ENCODE measurements at places on chromosomes 3 and 15.

GRCh38 chr15:39744334-39745103 lies 38.1 kb downstream of the FSIP1 start:
- DNase-seq = no peak

DNA sequence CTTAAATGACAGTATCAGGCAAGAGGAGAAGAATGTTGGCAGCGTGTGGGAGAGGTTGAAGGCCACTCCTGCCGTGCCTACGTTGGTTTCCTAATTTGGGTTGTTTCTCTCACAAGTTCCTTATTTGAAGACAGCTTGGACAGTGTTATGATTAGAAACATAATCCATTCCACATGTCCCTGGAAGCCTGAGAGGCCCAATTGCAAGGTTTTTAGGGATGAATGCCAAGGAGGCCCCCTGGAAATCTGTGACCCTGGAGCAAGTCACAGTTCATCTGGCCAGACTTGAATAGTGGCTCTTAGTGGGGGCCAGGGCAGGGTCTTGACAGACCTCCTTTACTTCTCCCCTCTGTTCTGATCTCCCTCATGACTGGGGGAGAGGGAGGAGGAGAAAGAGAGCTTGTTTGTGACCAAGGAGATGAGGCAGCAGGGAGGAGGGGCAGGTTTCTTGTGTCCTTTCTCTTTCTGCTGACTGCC lies 584.4 kb upstream of the TBL1XR1 start:
- DNase-seq = no peak

- DNase-seq = no peak
Measured at GRCh38 chr3:41369838-41370237, 170.5 kb downstream of the CTNNB1 start.

GRCh38 chr3:146138902-146139301 lies 22.1 kb downstream of the PLOD2 start:
- DNase-seq = no peak

DNA sequence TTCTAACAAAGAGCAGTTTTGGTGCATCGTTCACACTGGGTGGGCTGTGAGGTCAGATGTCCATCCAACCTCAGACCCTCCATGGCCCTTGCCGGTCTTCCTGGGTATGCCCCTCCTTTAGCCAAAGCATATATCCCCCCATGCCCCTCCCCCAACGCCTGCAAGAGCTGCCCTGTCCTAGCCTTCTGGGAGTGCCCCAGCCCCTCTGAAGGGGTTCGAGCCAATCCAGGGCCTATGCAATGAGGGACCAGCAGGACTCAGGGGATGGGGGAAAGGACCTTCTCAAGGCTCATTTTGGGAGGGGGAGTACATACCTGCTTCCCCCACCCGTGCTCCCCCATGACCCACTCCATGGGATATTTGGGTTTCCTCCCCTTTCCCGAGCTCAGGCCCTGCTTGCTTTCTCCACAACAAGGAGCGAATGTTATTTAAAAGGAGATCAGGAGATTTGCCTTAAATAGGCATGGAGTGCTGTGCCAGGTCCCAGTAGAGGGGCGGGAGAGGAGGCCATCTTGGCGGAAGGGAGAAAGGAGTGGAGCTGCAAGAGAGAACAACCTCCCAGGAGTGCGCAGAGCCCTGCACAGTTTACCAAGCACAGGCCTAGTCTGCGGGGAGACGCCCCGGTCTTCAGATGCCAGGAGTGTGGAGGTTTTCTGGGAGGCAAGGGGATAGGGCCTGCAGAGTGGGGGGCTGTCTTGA lies 18.2 kb downstream of the PIF1 start:
- DNase-seq = no peak

GRCh38 chr3:43046583-43046982 lies 59.3 kb downstream of the POMGNT2 start:
- no peak for DNase-seq

DNA sequence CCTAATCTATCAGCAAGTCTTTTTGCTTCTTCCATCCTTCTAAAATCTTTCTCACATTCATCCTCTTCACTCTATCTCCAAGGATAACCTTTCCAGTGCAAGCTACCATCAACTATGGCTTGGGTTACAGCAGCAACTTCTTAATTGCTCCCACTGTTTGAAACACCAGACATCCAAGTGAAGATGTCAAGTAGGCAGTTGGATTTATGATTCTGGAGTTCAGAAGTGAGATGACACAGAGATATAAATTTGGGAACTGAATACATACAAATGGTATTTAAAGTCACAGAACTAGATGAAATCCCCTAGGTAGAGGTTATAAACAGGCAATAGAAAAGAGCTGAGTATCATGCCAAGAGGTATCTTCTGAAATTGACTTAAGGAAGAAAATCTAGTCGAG lies 3.7 kb downstream of the UBR1 start:
- DNase-seq = no peak

- no peak for DNase-seq
Measured at GRCh38 chr3:13577181-13578121, 28.5 kb downstream of the FBLN2 start.

GRCh38 chr3:148735597-148735996 lies 37.9 kb downstream of the AGTR1 start:
- no peak for DNase-seq

DNA sequence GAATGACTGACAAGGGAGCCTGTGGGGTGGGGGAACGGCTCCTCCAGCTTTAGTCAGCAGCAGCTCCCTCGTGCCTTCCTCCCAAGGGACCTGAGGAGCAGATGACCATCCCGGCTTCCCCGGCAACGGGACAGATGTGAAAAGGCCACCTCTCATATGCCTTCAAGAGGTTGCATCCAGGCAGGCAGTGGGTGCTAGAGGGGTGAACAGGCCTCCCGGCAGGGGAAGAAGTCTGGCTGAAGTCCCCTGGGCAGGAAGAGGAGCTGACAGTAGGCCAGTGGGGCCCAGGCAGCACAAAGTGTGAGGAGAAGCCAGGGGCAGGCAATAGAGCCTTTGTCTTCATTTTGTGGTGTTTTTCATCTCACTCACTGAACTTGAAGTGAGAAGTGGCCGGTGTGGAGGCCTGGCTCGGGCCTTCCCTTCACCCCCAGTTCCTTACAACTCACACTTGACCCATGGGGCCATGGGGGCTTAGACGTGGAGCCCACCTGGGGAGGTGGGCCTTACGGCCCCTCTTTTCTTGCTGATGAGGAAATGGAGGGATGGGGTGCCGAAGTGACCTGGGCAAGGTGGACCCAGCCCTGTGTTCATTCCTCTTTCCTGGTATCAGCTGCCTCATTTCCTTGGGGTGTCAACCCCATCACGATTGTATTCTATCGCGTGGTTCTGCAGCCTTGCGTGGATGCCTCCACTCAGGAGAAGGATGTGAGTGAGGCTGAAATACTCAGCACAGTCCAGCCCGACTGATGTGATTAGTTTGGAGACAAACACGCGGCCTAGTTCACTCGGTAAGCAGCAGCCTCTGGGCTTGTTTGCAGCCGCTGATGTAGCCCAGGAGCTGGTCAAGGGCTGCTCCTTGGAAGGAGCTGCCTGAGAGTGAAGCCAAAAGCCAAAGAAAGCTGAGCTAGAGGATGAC lies 115.5 kb upstream of the ALDH1A3 start:
- peak; percentile 69 for DNase-seq

GRCh38 chr3:14522129-14522691 lies 17.9 kb downstream of the GRIP2 start:
- no peak for DNase-seq
